ENCODE measurements at places on chromosomes 1 and 21.

DNA sequence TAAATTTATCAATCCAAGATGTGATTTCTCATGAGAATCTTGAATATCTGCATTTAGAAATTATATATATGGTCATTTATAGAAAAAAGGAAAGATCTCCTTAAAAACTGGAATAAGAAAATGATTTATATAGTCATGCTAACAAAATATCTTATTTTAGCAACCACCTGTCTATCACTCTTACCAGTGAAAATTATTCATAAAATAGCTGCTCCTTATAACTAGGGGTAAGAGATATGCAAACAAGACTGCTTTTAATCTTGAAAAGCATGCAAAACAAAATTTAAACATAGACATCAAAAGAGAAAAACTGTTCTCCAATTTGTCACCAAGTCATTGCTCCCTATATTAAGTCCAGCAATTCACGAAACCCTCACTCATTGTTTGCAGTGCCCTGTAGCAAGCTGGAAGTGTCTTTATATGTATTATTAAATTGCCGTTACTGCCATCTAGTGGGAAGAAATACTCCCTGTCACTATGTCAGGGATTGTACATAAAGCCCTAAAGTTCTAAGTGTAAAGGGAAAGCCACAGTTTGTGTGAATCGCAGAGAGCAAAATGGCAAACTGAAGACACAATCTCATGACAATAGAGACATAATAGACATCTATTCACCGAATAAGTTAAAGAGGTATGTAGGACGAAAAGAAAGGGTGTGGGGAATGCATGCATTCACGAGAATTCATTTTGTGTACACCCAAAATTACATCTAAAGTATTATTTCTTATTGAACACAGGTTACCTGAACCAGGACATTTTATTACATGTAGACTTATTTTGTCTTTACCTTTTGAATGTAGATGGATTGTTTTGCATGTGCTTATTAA is 600.5 kb downstream of the USP25 start:
- no peak for DNase-seq

GRCh38 chr21:46560568-46561444 is 44.1 kb downstream of the S100B start:
- DNase-seq: no peak

GRCh38 chr1:196114193-196114592 is 494.0 kb downstream of the KCNT2 start:
- DNase-seq: no peak

DNA sequence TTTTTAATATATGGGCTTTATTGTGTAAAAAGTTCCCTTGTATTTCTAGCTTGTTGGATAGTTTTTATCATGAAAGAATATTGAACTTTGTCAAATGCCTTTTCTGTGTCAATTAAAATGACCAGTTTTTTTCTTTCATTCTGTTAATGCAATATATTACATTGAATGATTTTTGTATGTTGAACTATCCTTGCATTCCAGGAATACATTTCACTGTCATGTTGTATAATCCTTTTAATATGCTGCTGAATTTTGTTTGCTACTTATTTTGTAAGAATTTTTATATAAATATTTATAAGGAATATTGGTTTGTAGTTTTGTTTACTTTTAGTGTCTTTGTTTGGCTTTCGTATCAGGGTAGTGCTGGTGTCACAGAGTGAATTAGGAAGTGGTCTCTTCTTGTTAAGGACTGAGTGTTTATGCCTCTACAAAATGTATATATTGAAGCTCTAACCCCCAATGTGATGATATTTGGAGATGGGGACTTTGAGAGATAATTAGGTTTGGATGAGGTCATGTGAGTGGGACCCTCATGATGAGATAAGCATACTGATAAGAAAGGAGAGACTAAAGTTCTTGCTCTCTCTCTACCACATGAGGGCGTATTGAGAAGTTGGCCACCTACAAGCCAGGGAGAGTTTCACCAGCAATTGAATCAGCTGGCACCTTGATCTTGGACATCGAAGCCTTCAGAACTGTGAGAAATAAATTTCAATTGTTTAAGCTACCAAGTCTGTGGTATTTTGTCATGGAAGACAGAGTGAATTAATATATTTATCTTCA is 12.0 kb upstream of the SLAMF6 start:
- no peak for DNase-seq

- no peak for DNase-seq
These were observed 104.6 kb downstream of the ENAH start for GRCh38 chr1:225548140-225548857.

GRCh38 chr21:30714456-30714855 is 4.1 kb downstream of the KRTAP21-3 start:
- no peak for DNase-seq

DNA sequence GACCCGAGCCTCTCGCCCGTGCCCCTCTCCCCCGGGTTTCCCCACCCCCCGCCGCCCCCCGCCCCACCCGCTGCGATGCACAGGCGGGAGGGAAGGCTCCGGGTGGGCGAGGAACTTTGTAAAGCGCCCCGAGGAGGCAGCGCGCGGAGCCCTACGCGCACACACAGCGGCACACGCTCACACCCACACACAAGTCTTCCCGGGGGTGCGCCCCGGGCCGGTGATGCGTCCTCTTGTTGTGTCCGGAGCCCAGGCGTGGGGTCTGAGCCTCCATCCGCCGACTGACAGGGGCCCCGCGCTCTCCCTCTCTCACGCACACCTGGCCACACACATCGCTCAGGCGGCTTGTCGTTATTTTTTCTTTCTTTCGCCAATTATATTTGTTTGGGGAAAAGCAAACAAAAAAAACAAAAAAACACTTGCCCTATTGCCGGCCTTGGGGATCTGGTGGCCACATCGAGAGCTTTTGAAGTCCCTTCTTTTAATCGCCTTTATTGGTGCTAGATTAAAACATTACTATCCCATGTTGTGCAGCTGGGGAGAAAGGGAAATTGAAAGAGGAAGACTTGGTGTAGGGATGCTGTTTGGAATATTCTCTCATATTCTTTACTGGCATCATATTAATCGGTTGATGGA is 770 bp downstream of the NTNG1 start:
- no peak for DNase-seq

GRCh38 chr1:115062542-115063004 is 26.7 kb downstream of the TSPAN2 start:
- peak; percentile 70 for DNase-seq

DNA sequence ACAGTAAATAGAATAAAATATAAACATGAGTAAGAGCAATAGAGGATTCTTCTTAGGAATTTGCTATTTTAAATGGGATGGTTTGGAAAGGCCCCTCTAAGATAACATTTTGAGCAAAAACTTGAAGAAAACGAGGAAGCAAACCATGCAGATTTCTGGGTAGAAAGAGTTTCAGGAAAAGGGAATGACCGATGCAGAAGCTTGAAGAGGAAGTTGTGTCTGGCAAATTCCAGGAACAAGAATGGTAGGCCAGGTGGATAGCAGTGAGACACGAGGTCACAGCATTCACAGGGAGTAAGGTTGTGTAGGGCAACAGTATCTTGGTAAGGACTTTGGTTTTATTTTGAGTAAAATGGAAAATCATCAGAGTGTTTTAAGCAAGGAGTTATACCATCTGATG is 108.9 kb downstream of the PEX14 start:
- no peak for DNase-seq

GRCh38 chr21:17491716-17492414 is 21.0 kb upstream of the CXADR start:
- no peak for DNase-seq

DNA sequence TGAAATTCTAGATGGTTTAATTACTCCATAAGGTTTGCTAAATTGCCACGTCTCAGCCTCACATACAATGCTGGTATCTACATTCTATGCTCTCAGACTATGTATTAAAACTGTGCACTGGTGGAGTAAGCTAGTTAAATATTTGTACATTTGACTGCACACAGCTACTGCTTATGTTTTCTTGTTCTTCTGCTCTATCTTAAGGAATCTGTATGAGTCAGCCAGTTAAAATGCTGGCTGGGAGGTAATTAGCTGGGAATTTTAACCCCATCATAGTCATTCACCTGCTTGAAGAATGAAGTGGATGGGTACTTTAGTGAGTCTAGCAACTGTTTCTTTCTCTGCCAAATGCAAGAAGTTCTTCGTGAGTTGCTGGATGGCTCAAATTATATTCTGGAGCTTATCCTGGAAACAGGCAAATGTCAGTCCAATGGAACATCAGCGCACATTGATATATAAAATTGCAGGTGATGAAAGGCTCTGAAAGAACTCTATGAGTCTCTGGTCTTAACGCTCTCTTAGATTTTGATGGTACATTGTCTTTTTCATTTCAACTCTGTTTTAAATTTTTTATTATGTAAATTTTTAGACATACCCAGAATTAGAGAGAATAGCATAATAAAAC is 83.4 kb downstream of the BACH1 start:
- no peak for DNase-seq

DNA sequence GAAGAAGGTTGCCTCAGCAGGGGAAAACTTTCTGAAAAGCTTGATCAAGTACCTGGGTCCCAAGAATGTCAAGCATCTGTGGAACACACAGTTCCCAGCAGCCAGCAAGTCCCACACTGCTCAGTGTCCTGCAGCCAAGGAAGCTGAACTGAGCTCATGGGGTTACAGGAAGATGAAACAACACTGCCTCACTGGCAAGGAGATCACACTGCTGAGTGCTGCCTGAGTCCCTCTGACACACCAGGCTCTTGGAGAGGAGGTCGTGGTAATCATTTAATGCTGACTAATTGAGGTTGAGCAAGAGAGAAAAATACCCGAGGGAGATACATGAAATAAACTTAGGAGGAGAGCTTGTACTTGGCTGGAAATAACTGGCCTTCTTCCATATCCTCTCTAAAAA is 75.2 kb downstream of the MPZL1 start:
- DNase-seq: no peak

GRCh38 chr1:54282101-54282847 is 82.3 kb downstream of the MRPL37 start:
- no peak for DNase-seq

GRCh38 chr1:81420760-81421159 is 380.0 kb upstream of the ADGRL2 start:
- DNase-seq: no peak

DNA sequence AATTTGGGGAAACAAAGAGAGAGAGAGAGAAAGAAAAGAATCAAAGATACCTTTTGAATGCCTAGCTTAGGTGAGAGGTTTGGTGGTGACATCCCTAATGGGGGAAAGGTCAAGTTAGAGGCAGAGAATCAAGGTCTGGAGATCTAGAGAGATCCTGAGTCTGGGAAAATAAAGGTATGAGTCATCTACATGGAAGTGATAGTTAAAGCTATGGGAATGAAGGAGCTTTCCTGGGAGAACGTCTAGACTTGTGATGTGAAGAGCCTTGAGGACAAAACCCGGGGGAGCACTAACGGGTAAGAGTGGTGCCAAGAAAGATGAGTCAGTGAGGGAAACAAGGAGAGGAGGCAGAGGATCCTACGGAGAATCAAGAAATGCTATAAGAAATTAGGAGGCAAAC is 110.8 kb upstream of the RUNX1 start:
- DNase-seq: no peak

DNA sequence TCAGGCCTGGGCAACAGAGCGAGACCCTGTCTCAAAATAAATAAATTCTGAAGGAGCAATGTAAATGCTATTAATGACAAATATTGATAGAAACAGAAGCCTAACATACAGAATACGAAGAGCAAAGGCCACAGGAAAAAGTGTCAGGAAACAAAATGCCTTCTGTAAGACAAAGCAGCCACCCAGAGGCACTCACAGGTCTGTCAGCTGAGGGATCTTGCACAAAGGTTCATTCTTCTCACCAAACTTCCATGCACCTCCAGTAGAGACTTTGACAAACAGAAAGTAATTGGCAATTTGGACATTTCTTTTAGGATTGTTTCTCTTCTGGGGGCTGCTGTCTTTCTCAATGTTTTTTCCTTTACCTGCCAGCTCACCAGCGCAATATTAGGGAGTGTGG is 1.2 kb upstream of the ALDH9A1 start:
- DNase-seq: no peak

- peak; percentile 42 for DNase-seq
These were observed 49.8 kb downstream of the PRDM2 start for GRCh38 chr1:13749543-13750341.

DNA sequence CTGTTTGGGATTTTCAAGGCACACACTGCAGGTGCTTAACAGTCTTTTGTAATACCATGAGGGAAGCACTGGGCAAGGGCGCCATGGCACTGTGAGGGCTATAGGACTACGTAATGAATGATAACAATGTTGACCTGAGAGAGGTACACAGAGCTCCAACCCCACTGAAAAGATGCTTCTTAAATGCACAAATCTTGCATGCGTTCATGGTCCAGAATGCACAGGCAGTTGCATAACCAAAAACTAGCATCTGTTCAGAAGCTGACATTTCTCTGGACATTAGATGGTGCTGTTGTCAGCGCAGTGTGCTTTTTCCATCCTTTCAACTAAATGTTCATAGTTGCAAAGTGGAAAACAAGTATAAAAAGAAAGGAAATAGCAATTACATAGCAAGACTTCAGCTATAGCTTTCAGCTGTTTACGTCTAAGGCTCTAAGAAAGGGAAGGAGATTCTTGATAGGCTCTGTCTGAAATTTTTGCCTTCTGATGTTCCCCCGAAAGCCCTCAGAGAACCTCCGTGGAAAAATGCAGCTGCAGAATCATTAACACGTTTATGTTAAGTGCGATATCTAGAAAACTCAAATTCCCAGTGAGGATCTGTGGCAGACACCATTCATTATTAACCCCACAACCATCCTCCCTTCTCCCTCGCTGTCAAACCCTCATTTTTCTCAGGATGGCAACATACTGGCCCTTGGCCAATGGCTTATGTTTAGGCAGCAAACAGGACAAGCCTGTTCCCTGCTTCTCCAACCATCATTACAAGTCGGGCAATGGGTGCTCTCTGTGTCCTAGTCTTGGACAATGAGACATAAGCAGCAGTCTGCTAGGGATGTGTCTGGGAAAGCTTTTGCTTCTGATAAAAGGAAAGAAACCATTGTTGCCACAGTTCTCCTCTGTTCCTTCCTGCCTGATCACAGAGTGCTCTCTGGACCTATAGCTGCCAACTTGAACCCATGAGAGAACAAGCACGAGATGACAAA is 8.2 kb upstream of the TARBP1 start:
- no peak for DNase-seq

DNA sequence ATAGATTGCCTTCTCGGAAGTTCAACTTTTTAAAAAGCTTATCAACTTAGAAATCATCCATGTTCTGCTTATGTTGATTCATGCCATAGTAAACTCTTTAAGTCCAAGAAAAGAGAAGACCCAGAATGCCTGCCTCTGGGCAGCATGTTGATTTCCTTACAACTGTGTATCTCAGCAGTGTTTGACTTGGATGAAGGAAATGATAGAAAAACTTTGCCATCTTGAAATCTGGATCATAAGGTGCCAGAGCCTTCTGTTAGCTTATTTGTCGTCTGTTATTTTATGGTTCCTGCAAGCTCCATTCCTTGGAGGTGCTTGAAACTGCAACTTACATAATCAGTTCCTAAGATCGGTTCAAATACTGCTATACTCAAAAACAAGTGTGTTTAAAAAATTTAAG is 124.5 kb downstream of the ATP5PO start:
- DNase-seq: no peak

- DNase-seq: no peak
These were observed at the start of gene C1orf210 for GRCh38 chr1:43285269-43285990. C1orf210 (minus strand) TSS chr1:43285581; CDS start chr1:43283270, 2,311 bp downstream.

GRCh38 chr21:25391777-25392176 is 215.5 kb downstream of the MRPL39 start:
- DNase-seq: no peak

GRCh38 chr1:173529106-173529505 is 52.0 kb downstream of the PRDX6 start:
- DNase-seq: no peak

Measured in stimulated activated CD8-positive, alpha-beta memory T cell treated with anti-CD3 and anti-CD28 coated beads, Interleukin-2, amount 100 ng/mL, for 48 hours (primary cell).